ENCODE measurements at places on chromosomes 7 and 10.
A peak's percentile ranks its signal among the peaks of the same experiment; 100 is the strongest.

DNA sequence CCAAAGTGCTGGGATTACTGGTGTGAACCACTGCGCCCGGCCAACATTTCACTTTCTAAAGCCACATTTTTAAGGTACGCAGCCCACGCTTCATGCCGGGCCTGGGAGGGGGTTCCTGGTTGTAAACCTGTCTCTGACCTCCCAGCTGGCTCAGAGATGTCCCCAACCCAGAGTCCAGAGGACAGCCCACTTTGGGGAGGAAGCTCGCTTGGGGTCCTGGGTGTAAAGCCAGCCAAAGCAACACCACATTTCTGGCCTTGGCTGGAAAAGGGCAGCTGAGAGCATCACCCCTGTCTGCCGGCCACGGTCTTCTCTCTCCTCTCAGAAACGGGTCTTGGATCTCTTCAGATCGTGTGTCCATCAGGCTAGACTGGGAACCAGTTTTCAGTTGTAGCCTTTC lies 23.9 kb upstream of the PITRM1 start:
- DNase-seq, result no peak

DNA sequence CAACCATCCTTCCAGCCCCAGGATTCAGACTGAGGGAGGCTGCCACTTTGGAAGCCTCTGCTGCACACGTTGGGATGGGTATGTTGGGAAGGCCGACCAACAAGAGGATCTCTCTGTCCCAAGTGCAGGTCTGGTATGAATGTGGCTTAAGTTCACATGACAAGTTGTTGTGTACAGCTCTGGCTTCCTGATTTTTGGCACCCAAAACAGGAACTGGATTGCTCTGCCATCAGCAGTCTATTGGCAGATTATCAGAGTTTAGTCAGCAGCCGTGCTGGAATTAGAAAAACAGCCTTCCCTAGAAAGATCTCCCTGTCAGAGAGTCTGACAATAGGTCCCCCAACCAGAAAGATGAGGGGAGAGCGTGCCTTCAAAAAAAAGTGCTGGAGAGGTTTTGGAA lies 66.9 kb downstream of the GOLGA7B start:
- DNase-seq, result peak; percentile 8

- peak; percentile 81 for DNase-seq
Measured at GRCh38 chr7:137871170-137871915, 24.6 kb upstream of the DGKI start.

DNA sequence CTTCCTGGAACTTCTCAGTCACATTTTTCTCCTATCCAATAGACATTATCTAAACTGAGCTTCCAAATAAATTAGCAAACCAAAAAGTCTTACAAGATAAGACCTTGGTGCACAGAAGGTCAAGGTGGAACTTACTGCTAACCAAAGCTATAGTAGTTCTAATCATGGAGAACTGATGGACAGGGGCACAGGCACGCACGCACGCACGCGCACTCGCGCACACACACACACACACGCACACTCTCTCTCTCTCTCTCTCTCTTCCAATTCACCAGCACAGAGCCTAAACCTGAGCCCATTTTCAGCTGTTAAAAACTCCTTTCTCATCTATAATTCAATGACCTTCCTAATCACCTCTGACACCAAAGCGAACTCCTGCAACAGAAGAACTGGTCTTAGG lies 7.5 kb downstream of the FGFR2 start:
- no peak for DNase-seq

DNA sequence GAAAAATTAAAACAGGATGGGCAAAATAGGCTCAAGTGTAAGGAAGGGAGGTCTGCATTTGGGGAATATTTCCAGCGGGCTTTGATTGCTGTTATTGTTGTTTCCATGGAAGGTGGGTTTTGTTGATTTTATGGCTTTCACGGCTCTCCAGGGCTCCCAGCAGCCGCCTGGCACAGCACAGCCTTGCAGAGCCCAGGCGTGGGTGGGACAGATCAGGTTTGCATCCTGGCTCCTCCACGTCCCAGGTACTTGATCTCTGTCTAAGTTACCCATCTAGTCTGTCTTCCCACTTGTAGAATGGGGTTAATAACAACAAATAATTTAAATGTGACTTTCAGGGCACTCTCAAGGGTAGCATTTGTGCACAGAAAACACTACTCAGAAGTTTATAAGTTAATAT lies 45.2 kb downstream of the HTR5A start:
- DNase-seq, result no peak

DNA sequence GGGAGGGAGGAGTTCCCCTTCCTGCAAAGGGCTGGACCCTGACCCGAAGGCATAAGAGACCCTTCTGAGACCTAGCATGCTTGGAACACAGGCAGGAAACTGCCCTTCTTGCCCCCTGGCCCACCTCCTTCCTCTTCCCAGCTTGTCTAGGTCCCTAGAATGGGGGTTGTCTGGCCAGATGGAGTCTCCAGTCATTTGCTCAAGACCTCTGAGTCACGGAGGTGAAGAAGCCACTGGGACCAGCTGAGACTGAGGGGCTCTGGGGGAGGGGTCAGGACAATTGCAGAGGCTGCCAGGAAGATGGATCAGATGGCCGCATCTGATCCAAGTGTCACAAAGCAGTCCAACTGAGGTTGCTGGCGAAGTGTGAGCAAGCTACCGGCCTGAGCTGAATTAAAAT lies 46.2 kb downstream of the COL13A1 start:
- no peak for DNase-seq

DNA sequence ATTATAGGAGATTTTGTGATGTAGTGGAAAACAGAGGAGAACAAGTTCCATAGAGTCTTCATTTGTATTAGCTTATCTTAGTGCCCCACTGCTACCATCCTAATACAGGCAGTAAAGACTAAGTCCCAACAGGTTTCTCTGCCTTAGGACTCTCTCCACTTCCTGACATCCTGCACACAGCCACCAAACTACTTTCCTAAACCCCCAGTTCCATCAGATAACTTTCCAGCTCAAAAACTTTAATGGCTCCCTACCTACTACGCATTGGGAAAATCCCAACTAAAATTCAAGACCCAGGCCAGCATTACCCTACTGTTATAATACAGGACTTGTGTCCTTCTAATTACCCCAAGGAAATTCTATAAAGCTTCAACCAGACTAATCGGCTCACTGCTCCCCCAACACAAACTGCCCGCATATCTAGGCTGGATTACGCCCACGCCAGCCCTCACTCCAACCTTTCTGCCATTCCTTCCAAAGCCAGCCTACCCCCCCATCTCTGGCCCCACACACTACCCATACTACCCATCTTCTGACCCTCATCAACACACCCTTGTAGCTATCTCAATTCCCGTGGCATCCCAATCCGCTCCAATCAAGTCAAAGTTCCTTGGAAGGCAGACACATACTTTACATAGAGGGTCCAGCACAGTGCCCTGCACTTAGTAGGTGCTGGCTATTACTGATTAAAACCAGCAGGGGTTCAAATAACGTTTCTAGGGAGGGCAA lies 1.4 kb downstream of the IDE start:
- DNase-seq, result no peak

- no peak for DNase-seq
Measured at GRCh38 chr7:26858241-26858715, 6.1 kb downstream of the SKAP2 start.

DNA sequence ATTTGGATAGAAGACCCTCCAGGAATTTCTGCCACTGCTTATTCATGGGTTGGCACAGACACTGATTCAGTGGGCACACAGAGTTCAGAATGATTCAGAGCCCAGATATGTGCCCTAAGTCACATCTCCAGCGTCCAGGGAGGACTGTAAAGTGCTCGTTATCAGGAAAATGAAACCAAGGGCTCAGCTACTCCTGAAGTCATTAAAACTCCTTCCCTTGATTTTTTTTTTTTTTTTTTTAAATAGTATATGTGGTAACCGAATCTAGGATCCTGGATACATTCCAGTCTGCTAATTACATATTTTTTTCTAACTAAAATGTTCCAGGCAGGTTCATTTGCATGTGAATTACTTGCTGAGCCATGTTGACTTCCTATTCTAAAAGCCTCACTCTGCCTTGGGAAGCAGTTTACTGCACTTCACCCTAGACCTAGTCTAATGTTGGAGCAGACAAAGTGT lies 34.7 kb downstream of the MET start:
- no peak for DNase-seq

- no peak for DNase-seq
Measured at GRCh38 chr7:91397096-91397495, 132.9 kb downstream of the FZD1 start.

DNA sequence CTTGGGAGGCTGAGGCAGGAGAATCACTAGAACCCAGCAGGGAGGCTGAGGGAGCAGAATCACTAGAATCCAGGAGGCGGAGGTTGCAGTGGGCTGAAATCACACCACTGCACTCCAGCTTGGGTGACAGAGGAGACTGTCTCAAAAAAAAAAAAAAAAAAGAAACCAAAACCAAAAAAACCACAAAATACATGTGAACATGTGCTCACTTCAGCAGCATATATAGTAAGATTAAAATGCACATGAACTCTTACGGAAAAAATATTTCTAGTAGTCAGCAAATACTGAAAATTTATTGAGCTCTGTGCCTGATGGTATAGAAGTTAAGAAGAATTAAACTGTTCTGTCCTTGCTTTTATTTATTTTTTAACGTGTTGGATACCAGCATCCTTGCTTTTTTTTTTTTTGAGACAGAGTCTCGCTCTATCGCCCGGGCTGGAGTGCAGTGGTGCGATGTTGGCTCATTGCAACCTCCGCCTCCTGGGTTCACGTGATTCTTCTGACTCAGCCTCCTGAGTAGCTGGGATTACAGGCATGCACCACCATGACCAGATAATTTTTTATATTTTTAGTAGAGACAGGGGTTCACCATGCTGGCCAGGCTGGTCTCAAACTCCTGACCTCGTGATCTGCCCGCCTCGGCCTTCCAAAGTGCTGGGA lies 9.6 kb upstream of the ZNF487 start:
- no peak for DNase-seq

DNA sequence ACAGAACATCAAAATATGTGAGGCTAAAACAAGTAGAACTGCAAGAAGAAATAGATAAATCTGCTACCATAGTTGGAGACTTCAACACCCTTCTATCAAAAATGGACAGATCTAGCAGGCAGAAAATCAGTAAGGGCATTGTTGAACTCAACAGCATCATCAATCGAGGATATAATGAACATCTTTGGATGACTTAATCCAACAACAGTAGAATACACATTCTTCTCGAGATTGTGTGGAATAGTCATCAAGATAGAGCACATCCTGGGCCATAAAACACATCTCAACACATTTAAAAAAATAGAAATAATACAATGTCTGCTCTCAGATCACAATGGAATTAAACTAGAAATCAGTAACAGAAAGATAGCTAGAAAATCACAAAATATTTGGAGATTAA lies 9.9 kb downstream of the IGFBP1 start:
- no peak for DNase-seq

DNA sequence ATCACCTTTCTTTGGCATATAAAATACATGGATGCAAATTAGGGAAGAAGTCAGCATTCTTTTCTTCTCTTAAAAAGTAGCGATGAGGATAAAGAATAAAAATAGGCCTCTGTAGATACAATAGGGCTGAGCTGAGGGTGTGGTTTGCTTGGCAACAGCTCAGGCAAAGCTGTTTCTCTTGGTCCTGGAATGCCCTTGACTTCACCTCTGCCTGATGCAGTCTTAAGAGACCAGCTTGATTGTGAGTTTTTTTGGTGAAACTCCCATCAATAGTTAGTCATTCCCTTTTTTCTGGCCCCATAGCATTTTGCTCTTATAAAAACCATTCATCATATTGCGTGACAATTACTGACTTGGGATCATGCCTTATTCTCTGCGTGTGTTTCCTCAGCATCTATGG lies 42.1 kb upstream of the MKLN1 start:
- no peak for DNase-seq

DNA sequence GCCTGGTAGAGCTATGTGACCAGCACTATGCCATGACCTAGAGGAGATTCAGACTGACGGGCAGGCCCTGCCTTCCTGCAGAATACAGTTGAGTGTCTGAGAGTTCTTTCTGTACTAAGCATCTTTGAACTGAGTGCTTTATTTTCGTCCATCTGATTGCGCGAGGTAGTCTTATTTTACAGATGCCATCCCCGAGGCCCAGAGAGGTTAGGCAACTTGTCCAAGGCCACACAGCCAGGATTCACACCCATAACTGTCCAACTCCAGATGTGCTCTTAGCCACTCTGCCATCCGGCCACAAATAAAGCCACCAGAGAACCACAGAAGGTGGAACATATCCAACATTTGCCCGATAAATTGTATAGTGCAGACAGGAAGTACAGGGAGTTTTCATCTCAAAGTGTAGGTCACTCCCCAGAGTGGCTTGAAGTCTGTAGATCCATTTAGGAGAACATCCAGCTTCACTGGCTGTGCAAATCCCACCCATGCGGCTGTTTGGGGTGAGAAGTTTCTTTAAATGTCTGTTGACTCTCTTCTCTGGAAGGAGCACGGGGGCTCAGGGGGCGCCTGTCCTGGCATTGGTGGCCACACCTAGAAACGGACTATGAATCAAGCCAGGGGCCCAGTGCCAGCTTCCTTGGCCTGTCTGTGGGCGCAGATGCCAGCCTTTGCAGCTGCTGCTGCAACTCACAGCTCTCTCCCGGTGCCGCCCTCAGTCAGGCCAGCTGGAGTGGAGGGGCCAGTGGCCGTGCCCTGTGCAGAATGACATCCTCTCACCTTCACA lies 11.1 kb downstream of the CHST3 start:
- DNase-seq, result no peak

- DNase-seq, result no peak
Measured at GRCh38 chr10:8086315-8086714, 31.8 kb downstream of the GATA3 start.

DNA sequence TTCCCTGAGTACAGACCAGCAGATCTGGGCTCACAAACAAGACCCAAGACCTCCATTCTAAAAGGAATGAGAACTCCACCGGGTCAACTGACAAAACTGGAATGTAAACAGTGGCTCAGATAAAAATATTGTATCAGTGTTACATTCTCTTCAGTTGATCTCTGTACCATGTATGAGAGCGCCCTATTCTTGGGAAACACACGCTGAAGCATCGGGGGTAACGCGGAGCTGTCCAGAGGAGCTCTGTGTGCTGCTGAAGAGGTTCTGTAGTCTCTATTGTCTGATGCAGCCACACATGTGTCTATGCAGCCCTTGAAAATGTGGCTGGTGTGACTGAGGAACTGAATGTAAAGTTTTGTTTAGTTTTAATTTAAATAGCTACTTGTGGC lies 39.7 kb downstream of the HIPK2 start:
- no peak for DNase-seq

GRCh38 chr7:70416347-70416985 lies 715.5 kb upstream of the GALNT17 start:
- DNase-seq, result no peak

- no peak for DNase-seq
Measured at GRCh38 chr10:5073659-5074058, 20.6 kb upstream of the AKR1C3 start.

DNA sequence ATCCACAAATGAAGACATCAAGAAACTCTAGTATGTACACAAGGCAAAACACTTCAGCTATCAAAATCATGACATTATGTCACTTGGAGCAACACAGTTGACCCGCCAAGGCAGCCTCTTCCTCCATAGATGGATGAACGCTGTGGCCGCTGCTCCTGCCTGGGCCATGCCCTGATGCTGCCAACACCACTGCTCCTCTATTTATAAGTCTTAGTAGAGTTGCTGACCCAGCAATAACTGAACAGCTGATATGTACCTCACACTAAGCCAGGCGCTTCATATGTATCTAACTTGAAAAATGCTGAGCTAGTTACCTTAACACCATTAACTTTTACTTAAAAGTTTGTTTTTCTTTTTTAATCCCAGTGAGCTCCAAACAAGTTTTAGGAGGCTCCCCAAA lies 131.9 kb downstream of the LYZL1 start:
- no peak for DNase-seq

- DNase-seq, result no peak
Measured at GRCh38 chr7:48173756-48174382, 2.6 kb downstream of the ABCA13 start.

GRCh38 chr7:100865938-100866728 lies 1.1 kb upstream of the TRIP6 start:
- DNase-seq, result no peak

All from skin of body (tissue), 3 donors.